ENCODE measurements at places on chromosomes 3 and 15.

- DNase-seq = no peak
These were observed 32.7 kb downstream of the GNB4 start for GRCh38 chr3:179418610-179419009.

DNA sequence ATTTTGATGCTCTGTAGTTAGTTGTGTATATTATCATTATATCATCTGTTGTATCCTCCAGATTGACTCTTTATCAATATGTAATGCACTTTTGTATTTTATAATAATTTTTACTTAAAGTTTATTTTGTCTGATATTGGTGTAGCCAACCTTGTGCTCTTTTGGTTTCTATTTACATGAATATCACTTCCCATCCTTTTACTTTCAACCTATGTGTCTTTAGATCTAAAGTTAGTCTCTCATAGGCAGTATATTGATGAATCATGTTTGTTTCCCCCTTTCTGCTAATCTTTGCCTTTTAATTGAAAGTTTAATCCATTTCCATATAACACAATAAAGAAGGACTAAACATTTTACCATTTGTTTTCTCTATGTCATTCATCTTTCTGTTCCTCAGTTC lies 28.1 kb upstream of the CD200R1L start:
- DNase-seq = no peak

GRCh38 chr15:67883234-67883773 lies 43.5 kb upstream of the RNU6-1 start:
- no peak for DNase-seq

DNA sequence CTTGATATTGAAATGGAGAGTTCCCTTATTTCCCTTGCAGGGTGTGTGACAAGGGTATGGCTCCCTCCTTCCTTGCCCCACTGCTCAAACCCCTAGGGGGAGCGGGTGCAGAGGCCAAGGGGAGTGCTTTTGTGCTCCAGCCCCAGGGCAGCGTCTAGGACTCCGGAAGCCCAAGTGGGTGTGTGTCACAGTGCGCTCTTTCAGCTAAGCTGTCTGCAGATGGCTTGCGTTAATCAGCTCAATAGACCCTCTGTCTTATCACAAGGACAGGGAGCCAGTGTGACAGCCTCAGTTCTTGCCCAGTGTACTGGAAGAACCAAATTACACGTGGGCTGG lies 523.6 kb upstream of the LMCD1 start:
- DNase-seq = no peak

- no peak for DNase-seq
These were observed 732.9 kb downstream of the VGLL3 start for GRCh38 chr3:86257955-86258641.

DNA sequence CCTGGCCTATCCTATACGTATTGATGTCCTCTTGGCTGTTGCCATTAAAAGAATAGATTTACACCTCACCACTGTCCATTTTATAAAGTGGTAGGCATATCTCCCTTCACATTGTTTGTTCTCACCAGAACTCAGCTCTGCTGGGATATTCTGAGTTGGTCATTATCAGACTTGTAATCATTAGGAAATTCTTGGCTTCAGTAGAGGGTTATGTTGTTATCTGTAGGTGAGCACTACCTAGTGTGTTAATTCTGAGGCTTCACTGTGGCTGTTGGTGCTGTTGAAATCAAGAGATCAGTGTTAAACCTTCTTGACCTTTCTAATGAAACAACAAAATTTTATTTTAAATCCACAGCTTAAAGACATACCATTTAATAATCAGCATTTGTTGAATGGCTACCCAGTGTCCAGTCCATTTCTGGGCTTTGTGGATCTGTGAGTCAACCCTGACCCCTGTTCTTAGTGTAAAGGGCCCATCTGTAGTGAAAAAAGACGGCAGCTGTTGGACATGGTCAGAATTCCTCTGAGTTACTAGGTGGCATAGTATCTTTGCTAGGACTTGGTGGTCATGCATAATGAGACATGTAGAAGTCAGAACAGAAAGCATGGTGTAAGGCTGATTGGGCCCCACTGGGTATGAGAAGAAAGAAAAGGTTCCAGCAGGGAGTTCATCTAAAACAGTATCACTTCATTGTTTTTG lies 32.9 kb upstream of the P4HTM start:
- DNase-seq = no peak

GRCh38 chr3:169285057-169286033 lies 378.2 kb downstream of the MECOM start:
- no peak for DNase-seq

- DNase-seq = no peak
These were observed 63.9 kb downstream of the TRPC1 start for GRCh38 chr3:142787719-142788118.

- peak; percentile 17 for DNase-seq
These were observed 821 bp downstream of the LINS1 start for GRCh38 chr15:100601163-100601562.

DNA sequence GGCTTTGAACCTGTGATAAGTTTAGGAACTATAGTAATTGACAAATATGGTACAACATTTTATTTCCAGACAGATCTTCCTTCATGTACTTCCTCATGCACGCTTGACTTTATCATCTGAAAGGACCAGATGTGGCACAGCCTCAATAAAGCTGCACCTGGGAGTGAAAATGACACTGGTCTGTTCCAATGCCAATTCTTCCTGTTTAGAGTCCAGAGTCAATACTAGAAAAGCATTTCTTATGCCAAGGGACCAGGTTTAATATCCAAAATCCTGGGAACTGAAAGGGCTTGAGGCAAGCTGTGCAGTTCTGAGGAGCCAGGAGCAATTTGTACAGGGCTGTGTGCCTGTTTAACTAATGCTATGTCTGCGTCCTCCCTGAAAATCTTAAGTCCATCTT lies 15.3 kb downstream of the DPH6 start:
- no peak for DNase-seq

DNA sequence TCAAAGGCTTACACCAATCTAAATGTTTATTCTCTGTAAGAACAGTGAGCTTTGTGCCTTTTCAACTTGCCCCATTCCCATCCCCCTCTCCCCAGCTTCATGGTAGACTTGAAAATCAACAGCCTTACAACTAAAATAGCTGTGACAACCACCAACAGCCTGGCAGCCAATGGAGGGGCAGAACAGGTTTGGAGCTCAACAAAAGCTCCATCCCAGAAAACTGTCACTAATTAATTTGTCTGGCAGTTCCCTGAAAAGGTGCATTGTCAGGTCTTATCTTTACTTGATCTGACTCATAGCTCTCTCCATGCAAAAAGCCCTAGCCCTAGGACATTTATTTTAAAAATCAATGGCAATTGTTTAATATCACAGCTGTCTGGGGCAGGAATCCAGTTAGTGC lies 22.6 kb downstream of the MTHFS start:
- no peak for DNase-seq

DNA sequence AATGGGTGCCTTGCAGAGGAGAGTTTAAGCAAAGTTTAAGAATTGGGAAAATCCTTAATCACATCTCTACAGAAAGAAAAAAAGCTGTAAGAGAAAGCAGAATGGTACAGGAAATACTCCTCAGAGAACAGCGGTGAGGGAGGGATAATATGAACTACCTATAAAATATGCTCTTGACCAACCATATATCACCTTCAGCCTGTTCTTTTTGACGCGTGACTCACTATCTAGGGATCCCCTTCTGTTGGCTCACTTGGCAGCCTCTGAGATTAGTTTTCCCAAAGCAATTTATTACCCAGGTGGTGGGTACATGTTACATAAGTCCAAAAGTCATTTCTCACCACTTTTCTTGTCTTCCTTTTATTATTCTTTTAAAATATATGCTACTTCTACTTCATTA lies 97.7 kb downstream of the CNTN6 start:
- DNase-seq = no peak

DNA sequence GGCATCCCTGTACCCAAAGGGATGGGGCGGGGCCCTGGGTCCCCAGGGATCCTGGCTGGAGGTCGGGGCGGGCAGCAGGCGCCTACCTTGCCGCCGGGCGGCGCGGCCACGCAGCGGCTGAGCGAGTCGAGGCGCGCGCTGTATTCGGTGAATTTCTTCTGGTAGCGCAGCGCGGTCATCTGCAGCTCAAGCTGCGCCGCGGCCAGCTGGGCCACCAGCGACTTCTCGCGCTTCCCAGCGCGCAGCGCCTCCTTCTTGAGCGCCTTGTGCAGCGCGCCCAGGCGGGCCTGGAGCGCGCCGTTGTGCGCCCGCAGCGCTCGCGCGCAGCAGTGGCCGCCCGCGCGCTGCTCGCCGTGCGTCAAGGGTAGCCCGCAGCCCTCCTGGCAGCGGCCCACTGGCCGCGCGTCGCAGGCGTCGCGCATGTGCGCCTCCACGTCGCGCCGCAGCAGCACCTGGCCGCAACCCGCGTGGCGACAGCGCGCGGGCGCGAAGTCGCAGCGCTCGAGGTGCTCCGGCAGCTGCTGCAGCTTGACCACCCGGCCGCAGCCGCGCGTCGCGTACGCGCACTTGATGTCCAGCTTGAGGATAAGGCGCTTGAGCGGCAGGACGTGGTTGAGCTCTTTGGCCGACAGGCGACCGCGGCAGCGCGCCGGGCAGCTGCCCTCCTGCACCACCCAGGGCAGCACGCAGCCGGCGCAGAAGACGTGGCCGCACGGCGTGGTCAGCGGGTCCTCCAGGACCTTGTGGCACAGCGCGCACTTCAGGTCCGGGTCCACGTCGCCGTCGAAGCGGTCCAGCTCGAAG lies 522 bp downstream of the PDZRN3 start:
- DNase-seq = no peak

DNA sequence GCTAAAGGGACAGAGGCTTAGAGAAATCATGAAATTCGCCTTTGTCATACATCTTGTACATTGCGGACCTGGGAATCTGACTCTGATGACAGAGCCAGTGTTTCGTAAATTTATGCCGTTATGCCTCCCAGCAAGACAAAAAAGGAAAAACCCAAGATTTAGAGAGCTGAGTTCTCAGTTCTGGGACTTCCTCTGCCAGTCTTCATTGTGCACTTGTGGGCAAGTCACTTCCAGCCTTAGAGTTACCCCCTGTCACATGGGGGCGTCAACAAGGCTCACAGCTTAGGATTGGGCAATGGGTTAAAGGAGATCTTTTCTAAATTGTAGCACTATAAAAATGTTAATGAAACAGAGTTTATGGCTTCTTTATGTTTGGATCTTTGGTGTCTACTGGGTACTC lies 41.9 kb upstream of the MITF start:
- no peak for DNase-seq

- no peak for DNase-seq
These were observed 726.4 kb upstream of the SGO1 start for GRCh38 chr3:20912406-20912805.

DNA sequence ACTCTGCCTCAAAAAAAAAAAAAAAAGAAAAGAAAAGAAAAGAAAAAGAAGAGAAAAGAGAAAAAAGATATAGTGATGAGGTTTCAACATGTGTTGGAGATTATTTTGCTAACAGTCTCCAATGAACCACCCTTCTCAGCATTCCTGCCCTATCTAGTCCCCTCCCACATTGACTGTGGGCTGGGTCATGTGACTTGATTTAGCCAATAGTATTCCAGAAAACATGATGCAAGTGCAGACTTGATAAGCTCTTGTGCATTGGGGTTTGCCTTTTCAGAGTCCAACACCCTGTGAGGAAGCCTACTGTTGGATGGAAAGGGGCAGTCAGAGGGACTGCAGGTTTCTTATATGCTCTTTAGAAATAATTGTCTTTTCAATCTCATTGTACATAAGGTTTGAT lies 37.8 kb upstream of the MED12L start:
- DNase-seq = no peak

DNA sequence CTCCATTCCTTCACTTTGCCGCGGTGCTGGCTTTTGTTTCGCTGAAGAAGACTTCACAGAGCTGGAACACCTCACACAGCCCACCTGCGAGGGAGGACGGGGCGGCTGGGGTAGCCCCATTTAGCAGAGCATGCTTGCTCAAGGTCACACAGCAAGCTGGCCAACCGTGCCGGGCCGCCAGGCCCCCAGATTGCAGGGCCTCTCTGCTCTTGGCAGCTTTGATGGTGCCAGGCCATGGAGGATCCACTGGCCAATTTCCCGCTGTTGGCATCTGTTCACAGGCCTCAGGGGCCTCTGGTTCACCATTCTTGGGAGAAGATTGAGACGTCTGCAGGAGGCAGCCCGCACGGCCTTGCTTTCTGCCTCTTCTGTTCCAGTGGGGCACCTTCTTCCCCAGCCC lies 77.9 kb upstream of the LINGO1 start:
- DNase-seq = no peak

- no peak for DNase-seq
These were observed 170.8 kb downstream of the IGSF11 start for GRCh38 chr3:118863731-118864322.

DNA sequence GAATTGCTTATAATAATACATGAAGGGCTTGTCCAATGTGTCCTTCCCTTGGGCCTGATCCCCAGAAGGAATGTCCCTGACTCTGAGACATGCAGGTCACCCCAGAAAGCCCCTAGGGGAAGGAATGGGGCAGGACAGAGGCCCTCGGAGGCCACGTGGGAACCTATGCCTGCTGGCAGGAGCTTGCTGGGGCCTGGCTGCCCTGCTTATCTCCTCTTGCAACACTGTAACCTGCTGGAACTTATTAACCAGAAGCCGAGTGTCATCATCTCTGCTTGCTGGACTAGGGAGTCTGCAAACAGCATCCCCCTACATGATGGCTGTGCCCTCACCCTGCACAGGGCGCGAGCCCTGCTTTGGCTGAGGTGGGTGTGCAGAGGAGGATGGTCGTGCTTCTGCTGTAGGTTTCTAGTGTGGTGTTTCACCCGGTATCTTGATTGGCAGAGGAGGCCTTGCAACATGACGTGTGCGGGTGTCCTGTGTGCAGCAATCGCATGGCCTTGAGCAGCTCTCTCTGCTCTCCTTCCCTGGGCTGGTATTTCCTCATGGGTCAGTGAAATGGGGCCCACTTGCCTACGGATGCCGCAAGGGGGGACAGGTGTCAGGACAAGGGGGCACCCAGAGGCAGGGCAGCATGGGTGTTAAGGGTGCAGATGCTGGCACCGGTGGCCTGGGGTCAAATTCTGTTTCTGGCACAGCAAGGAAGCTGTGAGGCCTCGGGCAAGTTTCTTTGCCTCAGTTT lies 5.0 kb downstream of the CHST13 start:
- no peak for DNase-seq

- no peak for DNase-seq
These were observed 125.3 kb upstream of the CHRNA7 start for GRCh38 chr15:31905054-31905453.
